Vagina (tissue), 2 donors: ENCODE measurements at places on chromosomes 5 and 9.

DNA sequence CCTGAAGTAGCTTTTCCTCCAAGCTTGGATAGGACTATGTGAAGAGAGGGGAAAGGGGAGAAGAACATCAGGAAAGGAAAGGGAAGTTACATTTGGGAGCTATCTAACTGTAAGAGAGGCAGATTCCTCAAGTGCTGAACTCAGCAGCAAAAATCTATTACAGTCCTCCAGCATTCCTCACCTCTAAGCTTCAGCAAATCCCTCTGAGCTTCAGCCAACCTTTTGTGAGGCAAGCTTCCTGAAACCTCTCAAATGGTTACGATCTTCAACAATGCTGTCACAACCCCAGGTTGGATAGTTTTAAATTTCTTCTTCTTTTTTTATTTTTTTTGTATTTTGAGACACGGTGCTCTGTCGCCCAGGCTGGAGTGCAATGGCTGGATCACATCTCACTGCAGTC lies 2.5 kb upstream of the RNF38 start:
- no peak for DNase-seq

- DNase-seq = no peak
Observed at GRCh38 chr5:14462681-14463080, 118.9 kb upstream of the OTULINL start.

- no peak for DNase-seq
Observed at GRCh38 chr5:132528021-132528420, 15.3 kb downstream of the IL5 start.

- no peak for DNase-seq
Observed at GRCh38 chr9:76586390-76587314, 127.7 kb downstream of the GCNT1 start.

DNA sequence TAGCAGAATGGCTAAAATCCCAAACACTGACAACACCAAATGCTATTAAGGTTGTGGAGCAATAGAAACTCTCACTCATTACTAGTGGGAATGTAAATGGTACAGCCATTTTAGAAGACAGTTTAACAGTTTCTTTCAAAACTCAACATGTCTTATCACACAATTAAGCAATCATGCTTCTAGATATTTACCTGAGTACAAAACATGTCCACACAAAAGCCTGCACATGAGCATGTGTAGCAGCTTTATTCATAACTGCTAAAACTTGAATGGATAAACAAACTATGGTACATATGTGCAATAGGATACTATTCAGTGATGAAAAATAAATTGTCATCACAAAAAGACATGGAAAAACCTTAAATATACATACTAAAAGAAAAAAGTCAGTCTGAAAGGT lies 31.5 kb downstream of the SLC25A46 start:
- no peak for DNase-seq
